ENCODE measurements at places on chromosomes 4 and X. TPM values are rescaled to one million over a fixed set of nuclear protein-coding genes. Genes with fewer than 3 reads are reported as not detected.

GRCh38 chr4:183905081-183905592 is at the start of gene STOX2:
TSS of gene STOX2 (plus strand) at chr4:183905307. CDS start at chr4:183906791, 1,484 bp downstream.
- DNase-seq: no peak

DNA sequence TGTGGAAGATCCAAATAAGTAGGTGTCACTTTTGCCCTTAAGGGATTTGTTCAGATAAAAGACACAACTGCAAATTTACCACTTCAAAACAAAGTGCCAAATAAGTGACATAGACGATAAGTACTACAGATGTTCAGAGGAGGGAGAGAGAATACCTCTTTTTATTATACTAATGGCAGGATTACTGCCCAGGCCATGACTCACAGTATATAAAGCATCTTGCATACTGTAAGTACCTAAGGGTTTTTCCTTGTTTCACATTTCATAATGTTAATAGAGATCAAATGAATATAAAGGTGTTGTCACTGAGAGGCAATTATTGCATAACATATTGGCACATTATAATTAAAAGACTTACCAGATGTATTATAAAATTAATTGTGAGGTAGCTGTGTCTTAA is 46.4 kb downstream of the PTPN13 start:
- DNase-seq: peak; percentile 16

DNA sequence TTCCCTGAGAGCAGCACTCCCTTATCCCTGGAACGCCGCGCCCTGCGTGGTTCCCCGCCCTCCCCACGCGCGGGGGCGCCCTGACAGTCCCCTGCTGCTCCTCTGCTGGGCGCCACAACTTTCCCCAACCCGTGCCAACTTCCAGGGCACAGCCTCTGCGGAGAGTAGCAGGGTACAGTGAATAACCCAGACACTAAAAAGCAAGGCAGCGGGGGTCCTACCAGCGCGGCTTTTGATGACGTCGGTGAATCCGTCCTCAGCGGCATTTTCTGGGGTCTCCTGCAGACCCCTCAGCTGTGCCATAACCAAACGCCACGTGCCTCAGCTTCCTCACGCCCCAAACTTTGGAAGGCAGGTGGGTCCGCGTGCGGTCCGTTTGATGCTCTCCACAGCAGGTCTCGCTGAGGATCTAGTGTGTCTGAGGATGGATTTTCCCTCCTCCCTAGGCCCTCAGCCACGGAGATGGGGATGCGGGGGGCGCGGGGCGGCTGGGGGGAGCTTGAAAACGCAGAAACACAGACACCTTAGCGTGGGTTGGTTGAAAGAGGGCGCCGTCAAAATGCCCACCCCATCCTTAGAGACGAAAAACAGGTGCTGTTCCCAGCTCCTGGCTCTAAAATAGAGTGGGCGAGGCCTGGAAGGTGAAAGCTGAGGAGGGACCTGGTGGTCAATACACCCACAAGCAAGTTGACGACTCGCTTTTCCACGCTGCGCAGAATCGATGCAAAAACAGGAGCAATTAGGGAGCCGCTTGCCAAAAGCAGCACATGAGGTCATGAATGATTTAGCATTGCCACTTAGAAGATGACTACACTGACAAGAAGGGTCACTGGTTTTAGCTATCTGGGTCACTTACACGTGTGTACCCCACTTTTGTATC is 405.6 kb downstream of the FAM47A start:
- DNase-seq: no peak

DNA sequence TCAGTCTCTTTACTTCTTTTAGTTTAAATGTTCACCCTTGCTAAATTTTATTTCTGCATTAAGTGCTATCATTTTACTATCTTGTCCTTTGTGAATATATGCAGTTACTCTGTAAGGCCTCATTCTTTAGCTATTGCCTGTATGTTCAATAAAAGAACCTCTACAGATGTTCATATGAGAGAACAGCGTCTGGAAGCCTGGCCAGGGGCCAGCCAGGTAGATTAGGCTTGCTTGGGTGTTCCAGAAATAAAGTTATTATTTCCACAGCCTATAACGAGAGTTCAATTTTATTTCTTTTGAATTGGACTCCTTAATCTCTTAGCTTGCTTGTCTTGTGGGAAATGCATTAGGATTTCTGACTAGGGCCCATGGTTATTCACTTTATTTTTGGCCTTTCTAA is 214.5 kb downstream of the TLL1 start:
- no peak for DNase-seq

Gene CXCL1
- 2.0 TPM for polyA plus RNA-seq

Gene OTC
- polyA plus RNA-seq: not detected

Gene TASL
- polyA plus RNA-seq: not detected

Gene UCHL1
- 1,872 TPM for polyA plus RNA-seq

Gene ZAR1
- polyA plus RNA-seq: not detected

Measured in AG04450 (cell line).